ENCODE measurements at places on chromosomes 16 and 17. TPM values are rescaled to one million over a fixed set of nuclear protein-coding genes. Genes with fewer than 3 reads are reported as not detected.

CD300LF gene
- not detected for polyA plus RNA-seq

PLCG2 gene
- polyA plus RNA-seq: 0.87 TPM

CASKIN2 gene
- 6.9 TPM for polyA plus RNA-seq

HOXB8 gene
- polyA plus RNA-seq: not detected

ZSCAN32 gene
- polyA plus RNA-seq: 7.5 TPM

DDX52 gene
- polyA plus RNA-seq: 14.9 TPM

Measured in foreskin keratinocyte (primary cell).